Stimulated activated CD4-positive, alpha-beta T cell treated with anti-CD3 and anti-CD28 coated beads, Interleukin-2, amount 100 ng/mL, for 24 hours (primary cell): ENCODE measurements at places on chromosomes 2 and 18.

DNA sequence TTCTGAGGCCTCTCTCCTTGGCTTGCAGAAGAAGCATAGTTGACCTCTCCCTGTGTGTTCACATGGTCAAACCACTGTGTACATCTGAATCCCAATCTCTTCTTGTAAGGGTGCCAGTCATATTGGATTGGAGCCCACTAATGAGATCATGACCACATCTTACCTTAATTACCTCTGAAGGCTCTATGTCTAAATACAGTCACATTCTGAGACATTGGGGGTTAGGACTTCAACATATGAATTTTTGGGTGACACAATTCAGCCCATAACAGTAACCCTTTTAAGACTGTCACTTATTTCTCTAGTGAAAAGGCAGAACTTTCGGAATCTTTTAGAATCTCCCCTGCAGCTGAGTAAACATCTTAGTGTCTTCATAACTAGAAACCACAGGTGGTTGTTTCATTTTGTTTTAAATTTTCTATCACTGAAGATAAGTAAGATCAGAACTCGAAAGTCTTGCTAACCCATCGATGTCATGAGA is 33.3 kb downstream of the BMP10 start:
- no peak for DNase-seq

GRCh38 chr18:79680891-79681339 is 1.3 kb downstream of the CTDP1 start:
- no peak for DNase-seq

GRCh38 chr2:231522418-231523180 is 7.6 kb downstream of the NMUR1 start:
- no peak for DNase-seq

GRCh38 chr18:78722929-78723710 is 256.5 kb upstream of the SALL3 start:
- no peak for DNase-seq
